ENCODE measurements at places on chromosomes 13 and 19. TPM values are rescaled to one million over a fixed set of nuclear protein-coding genes. Genes with fewer than 3 reads are reported as not detected.

WDR87 gene
- total RNA-seq, result under 0.01 TPM

STOML3 gene
- not detected for total RNA-seq

ZNF20 gene
- 4.5 TPM for total RNA-seq

TTYH1 gene
- total RNA-seq, result not detected

ZNF575 gene
- 0.32 TPM for total RNA-seq

PLEKHF1 gene
- 27.3 TPM for total RNA-seq

Measured in hair follicle dermal papilla cell (primary cell).